Stimulated activated memory B cell treated with anti-CD40 and anti-IgM and Interleukin-4, amounts not matched to agents 10 μg/mL and 1 μg/mL and 100 μg/mL, for 72 hours (primary cell): ENCODE measurements at places on chromosomes 2 and 18.

GRCh38 chr18:58048081-58048642 lies 4.1 kb downstream of the NEDD4L start:
- H3K4me3 ChIP-seq, result no peak overlapping the region
- no peaks in the 10 kb centered on the region for H3K27me3 ChIP-seq
- ATAC-seq, result no peak
- H3K36me3 ChIP-seq, result no peaks in the 10 kb centered on the region
- H3K4me1 ChIP-seq, result peaks cover 31% of the 10 kb centered on the region

- peaks cover 25% of the 10 kb centered on the region for H3K27me3 ChIP-seq
- H3K36me3 ChIP-seq, result no peaks in the 10 kb centered on the region
- ATAC-seq, result no peak
- no peak overlapping the region for H3K27ac ChIP-seq
- no peaks in the 10 kb centered on the region for H3K4me1 ChIP-seq
Measured at GRCh38 chr2:1363367-1363766, 49.9 kb upstream of the TPO start.

DNA sequence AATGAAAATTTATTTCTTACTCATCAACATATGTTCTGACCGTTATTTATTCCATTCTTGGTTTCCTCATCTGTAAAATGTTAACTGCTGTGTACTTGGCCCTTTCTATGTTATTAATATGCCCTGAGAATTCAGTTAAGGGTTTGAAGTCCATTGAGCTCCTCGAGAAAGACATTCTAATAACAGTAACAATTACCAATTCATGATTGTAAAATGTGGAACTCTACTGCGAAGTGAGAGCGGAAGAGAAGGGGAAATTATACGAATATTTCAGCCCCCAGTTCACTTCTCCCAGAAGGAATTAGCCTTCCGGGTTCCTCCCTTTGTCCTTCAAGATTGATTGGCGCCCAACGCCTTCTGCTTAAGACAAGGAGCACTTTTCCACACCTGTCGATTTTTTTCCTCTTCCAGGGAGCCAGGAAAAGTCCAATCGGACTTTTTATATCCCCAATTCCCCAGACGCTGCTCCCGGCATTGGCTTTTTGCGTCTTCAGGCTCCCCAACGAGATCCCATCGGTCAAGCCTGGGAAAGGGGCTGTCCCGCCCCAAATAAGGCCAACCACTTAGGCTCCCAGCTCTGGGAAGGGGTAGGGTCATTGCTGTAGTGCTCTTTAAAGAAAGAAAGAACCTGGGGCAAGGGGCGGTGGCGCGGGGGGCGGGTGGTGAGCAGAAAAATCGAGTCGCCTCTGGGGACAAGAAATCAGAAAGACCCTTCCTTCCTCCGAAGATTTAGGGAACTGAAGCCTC lies 1.6 kb downstream of the DSC2 start:
- no peak for ATAC-seq
- no peaks in the 10 kb centered on the region for H3K4me1 ChIP-seq
- H3K27me3 ChIP-seq, result peaks cover 24% of the 10 kb centered on the region
- H3K4me3 ChIP-seq, result no peak overlapping the region

DNA sequence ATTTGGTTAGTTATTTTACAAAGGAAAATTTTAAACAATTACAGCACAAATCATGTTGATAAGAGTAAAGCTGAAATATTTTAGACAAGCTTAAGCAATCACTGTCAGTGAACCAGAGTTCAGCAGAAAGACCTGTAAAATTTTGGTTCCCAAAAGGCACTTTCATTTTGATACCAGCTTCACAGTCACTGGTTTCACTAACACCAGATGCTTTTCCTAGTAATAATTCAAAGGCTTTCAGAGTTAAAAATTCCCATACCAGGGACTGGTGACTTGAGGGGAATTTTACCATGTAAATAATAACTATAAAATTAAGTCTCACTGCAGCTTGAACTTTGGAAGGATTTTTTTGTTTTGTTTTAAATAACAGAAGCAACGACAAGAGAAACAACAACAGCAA lies 102.3 kb upstream of the CD302 start:
- ATAC-seq, result no peak
- H3K4me3 ChIP-seq, result peak overlapping the region; percentile 73
- H3K36me3 ChIP-seq, result peaks cover 72% of the 10 kb centered on the region
- peaks cover 80% of the 10 kb centered on the region for H3K4me1 ChIP-seq
- no peaks in the 10 kb centered on the region for H3K27me3 ChIP-seq

DNA sequence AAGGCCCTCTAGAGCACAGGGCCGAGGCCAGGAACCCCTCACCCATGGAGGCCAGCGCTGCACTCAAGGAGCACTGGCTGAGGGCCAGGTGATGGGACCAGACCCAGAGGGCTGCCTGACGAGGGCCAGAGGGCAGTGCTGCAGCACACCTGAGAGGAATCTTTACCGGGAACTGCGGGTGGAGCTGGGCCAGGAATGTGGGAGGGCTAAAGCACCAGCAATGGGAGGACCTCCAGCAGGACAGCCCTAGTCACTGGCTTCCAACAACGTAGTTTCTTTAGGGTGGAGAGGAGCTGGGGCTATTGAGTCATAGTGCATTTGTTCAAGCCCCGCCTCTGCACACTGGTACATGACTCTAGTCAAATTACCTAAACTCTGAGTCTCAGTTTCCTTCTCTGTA lies 143.4 kb downstream of the TMEM17 start:
- peaks cover 8% of the 10 kb centered on the region for H3K27me3 ChIP-seq
- peak; percentile 50 for ATAC-seq
- peaks cover 22% of the 10 kb centered on the region for H3K4me1 ChIP-seq
- H3K27ac ChIP-seq, result peak overlapping the region; percentile 67
- H3K36me3 ChIP-seq, result no peaks in the 10 kb centered on the region

DNA sequence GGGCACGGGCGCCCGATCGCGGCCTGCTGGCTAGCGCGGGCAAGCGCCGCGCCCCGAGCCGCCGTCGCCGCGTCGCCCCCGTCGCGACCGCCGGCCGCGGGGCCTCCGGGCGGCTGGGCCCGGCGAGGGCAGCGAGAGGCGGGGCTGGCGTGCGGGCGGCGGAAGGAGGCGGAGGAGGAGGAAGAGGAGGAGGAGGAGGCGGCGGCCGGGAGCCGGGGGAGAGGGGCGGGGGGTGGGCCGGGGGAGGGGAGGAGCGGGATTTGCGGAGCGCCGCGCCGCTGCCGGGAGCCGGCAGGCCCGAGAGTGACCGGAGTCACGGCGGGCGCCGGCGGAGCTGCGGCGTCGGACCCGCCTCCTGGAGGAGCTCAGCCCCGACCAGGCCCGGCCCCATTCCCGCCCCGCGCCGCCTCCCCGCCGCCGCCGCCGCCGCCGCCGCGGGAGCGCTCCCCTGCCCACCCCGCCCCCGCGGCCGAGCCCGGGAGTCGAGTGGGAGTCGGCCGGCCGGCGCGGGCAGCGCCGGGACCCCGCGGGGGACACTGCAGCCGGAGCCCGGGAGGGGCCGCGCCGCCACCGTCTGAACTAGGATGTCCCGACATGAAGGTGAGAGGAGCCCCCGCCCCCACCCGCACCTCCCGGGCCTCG lies at the start of gene KCMF1:
Gene KCMF1, plus strand, starts transcription at position 294 of the 642 bp plus-strand sequence. Its CDS starts 291 bp downstream, at position 585.
- peak; percentile 82 for ATAC-seq
- H3K27ac ChIP-seq, result peak within 1 kb of the TSS; percentile 99
- H3K36me3 ChIP-seq, result peaks cover 31% of the 10 kb centered on the region
- H3K27me3 ChIP-seq, result no peaks in the 10 kb centered on the region
- H3K4me1 ChIP-seq, result peaks cover 51% of the 10 kb centered on the region

DNA sequence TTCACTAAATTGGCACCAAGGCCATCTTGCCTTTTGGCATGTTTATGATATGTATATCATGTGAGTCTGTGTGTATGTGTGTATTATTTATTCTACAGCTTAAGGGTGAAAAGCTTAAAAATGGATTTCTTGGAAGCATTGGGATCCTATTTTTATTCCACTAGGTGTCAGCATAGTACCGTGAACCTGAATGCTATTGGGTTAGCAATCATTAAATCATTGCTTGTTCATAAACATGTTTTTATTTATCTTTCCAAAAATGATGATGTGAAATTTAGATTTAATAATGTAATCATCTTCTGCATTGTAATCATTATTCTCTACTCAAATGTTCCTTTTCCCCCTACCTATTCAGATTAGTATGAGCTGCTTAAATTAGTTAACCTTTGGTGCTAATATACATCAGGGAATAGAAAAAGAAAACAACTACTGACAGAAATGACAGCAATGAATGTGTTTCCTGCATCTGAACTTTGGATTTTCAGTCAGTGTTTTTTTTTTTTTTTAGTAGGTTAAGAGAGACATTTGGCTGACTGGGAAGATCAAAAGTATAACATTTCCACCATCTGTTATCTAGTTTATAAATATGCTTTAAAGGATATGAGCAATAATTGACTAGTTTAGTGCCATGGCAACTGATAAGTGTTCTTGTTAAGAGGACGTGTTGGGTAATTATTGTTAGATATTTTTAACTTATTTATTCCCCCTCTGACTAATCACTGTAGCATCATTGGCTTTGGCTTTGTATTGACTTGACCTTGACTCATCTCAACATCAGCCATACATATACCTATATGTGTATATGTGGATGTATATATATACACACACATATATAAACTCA lies 14.1 kb upstream of the ZSWIM2 start:
- no peak for ATAC-seq
- no peaks in the 10 kb centered on the region for H3K27me3 ChIP-seq
- H3K27ac ChIP-seq, result no peak overlapping the region
- H3K4me3 ChIP-seq, result no peak overlapping the region
- no peaks in the 10 kb centered on the region for H3K4me1 ChIP-seq

DNA sequence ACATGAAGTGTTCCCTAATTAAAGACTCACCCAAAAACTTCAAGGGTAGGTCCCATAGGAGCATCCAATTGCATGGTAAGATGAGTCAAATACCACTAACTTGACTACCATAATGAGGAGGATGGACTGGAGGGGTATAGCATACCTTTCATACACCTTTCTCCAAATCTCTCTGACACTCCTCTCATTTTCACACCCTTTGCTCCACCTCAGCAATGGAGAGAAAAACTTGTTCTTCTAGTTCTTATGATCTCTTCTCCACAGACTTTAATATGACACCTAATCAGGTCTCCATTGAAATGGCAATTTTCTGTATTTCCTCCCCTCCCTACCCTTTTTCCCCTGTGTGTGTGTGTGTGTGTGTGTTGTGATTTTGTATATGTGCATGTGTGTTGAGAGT lies 41.1 kb upstream of the MAP2 start:
- H3K4me1 ChIP-seq, result peaks cover 6% of the 10 kb centered on the region
- no peaks in the 10 kb centered on the region for H3K27me3 ChIP-seq
- ATAC-seq, result no peak
- no peak overlapping the region for H3K27ac ChIP-seq
